Left cardiac atrium (tissue), 4 donors: ENCODE measurements at places on chromosomes 5 and 9. TPM values are rescaled to one million over a fixed set of nuclear protein-coding genes. Genes with fewer than 3 reads are reported as not detected.
A peak's percentile ranks its signal among the peaks of the same experiment; 100 is the strongest.

GRCh38 chr5:111757355-111758283, 625 bp upstream of the NREP start:
- peak; percentile 94 for DNase-seq

GRCh38 chr5:66621736-66622135, 25.5 kb downstream of the MAST4 start:
- no peak for DNase-seq

GRCh38 chr5:60504342-60504741, 195.6 kb downstream of the DEPDC1B start:
- DNase-seq, result no peak

DNA sequence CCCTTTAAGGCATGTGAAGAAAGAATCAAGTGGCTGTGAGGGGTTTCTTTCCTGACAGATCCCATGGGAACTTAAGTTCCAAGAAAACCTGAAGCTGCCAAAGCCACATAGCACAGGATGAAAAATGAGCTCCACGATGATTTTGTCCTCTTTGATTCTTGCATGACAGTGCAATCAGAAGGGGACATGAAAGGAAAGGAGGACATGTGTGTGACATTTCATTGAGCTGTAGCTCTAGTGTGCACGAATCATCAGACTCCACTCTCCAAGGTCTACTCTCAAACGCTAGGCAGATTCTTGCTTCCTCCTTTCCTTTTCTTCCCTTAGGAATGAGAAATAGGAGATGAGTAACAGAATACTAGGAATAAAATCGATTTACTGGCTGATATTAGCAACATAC, 142.0 kb downstream of the ZNF608 start:
- no peak for DNase-seq

- DNase-seq, result no peak
Measured at GRCh38 chr5:15683332-15683731, 183.4 kb downstream of the FBXL7 start.

DNA sequence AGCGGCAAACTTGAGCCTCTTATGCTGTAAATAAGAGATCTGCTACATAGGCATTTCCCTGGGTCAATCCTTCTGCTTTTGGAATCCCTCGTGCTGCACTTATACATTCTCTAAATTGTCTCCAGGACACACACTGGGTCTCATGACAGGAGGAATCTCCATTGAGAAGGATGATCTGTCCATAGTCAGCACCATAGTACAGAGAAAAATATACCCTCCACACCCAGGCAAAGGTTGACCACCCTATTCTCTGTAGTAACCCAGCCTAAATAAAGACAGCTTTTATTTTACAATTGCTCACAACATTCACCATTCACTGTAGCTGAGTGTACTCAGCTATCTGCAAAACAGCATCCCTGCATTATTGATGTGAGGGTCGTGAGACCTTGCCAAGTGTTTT, 111.2 kb downstream of the SV2C start:
- no peak for DNase-seq

GRCh38 chr5:54700986-54701578, 183.5 kb downstream of the SNX18 start:
- no peak for DNase-seq

DNA sequence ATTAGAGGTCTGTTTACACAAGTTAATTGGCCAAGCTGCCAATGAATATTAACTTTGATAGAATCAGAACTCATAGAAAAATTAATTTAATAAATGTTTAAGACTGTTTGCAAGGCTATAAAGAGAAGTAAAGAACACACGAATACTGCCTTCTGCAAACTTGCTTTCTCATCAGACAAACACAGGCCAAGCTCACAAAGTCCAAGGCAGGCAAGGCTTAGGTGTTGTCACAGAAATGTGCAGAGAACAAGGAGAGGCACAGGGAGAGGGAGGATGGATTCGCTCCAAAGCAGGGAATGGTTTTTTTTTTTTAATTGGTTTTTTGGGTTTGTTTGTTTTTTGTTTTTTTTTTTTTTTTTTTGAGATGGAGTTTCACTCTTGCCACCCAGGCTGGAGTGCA, 43.4 kb downstream of the RETREG1 start:
- DNase-seq, result no peak

- DNase-seq, result no peak
Measured at GRCh38 chr9:135221951-135222631, 134.6 kb downstream of the OLFM1 start.

DNA sequence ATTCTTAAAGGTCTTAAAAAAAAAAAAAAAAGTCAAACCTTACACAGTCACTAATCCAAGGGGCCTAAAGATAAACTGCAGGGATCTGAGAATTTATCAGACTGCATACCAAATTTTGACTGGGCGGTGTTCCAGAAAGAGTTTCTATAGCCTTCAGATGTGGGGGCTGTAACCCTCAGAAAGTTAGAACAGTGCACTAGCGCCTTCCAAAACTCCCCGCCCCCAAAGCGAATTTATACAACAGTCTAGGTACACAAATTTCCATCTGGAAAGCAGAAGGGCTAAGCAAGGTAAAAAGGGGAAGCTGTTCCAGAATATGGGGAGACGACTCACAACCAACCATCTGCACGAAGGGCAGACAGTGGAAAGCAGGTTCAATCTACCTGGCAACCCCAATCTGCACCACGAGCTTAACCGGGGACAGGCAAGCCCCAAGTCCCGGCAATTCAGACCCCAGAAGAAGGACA, 813 bp downstream of the ERMP1 start:
- DNase-seq, result no peak

DNA sequence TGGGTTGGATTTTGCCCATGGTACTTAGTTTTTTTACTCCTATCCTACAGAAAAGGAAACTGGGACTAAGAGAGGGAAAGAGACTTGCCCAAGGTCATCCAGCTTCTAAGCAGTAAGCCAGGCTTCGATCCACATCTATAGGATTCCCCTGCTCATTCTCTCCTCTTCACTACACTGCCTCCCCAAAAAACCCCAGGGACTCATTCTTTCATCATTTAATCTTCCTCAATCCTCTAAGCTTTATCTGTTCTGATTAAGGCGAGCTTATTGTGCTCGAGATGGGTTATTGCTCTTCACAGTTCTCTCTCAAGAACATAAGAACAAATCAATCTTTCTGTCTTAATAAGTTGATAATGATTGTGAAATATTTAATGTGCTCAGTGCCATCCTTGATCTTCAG, 511.1 kb upstream of the BRINP1 start:
- DNase-seq, result no peak

GRCh38 chr5:11973469-11973868, 69.2 kb upstream of the CTNND2 start:
- no peak for DNase-seq

- DNase-seq, result no peak
Measured at GRCh38 chr5:147658293-147658932, 124.1 kb downstream of the JAKMIP2 start.

DNA sequence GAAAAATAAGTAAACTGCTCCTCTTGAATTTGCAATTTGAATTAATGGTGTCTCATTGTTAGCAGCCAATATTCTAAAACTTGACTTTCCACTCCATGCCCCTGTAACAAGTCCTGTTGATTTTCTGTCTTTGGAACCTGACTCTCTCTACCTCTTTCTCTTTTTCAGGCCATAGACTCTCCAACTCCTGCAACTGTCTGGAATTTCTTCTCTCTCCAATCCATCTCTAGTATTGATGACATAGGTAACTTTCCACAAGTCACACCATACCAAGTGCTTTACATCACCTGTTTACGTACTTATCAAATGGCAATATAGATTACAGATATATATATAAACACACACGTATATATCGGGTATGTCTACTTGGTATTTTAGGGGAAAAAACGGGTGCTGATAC, 923 bp downstream of the C5orf34 start:
- DNase-seq, result no peak

DNA sequence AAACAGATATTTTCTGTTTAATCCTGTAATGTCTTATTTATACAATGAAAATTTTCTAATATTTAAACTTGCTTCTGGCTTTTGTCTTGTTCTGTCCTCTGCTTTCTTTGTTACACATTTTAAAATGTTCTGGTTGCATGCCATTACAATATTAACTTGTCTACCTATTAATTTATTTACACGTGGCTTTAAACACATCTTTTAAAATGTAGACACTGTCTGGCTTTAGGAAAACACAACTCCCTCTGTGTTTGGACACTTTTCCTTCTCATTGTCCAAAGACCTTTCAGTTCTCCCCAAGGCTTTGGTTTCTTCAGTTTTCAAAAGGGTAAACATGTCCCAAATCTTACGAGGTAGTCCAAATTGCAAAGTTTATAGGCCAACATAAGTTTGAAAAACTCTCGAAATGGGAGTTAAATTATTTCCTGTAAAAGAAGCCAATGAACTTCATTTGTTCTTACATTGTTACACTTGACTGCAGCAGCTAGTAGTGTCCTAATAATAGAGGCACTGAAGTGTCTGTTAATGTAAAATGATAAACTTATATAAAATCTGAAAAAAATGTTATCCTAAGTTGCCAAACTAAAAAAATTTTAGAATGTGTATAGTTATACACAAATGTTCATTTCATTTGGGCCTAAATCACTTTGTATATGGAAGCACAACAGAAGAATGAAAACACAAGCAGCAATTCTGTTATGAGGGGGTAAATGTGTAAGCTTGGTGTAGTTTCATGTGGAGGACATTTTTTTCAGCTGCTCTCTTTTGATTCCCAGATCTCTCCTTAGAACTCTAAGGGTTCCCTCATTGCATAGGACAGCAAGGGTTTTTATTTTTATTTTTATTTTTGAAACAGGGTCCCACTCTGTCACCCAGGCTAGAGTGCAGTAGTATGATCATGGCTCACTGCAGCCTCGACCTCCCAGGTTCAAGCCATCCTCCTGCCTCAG, 53.8 kb downstream of the ALDH1A1 start:
- DNase-seq, result no peak

The GABRA6 gene
- total RNA-seq, result not detected

The HTR4 gene
- 4.7 TPM for total RNA-seq

The BRINP1 gene
- 0.44 TPM for total RNA-seq

The PFN3 gene
- not detected for total RNA-seq

The LRRC19 gene
- total RNA-seq, result not detected
